ENCODE measurements at places on chromosomes 1 and 21.
A peak's percentile ranks its signal among the peaks of the same experiment; 100 is the strongest.

DNA sequence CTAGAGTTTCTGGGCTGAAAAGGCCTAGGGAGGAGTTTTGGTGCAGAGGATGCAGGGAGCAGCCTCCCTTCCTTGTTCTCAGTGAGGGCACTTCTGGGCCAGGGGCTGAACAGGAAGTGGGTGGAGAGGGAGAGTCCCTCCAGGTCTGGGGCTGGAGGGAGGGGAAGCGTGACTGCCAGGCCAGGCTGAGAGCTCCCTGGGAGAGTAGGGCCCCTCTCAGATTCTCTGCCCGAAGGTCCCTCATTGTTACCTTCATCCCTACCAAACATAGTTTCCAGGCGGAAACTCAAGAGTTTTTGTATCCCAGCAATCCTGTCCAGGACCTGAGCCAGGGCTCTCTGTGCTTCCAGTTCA, 36.8 kb downstream of the CITED4 start:
- DNase-seq: no peak

DNA sequence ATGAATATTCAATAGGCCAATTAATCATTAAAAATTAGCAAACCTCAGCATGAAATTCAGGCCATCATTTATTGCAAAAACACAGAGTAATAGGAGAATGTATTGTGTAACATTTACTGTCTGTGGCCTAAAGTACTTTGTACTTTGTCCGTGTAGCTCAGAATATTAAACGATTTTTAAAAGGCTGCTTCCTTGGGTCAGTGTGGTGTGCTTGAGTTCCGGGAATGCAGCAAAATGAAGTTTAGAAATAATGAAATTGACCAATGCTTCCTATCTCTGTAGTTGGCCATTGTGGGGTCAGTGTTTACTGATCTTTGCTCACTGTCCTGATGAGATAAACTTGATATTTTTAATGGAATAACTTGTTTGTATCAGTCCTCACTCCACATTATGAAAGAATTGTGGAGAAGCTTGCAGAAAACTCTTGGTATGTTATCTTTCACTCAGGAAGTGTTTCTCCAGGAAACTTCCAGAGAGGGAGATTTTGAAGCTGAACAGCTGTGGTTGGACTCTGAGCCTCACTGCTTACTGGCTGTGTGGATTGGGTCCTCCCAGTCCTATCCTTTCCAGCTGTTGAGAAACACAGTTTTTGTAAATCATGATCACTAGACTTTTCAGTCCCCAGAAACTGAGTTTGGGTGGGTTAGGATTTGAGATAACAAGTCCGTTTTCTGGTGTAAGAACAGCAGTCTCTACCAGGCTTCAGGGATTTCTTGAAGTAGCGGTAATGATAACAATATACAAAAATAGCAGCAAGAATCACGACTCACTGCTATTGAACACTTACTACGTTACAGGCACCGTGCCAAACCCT, 19.2 kb upstream of the MTARC1 start:
- no peak for DNase-seq

- no peak for DNase-seq
Measured at GRCh38 chr1:19035377-19036040, 79.0 kb upstream of the IFFO2 start.

DNA sequence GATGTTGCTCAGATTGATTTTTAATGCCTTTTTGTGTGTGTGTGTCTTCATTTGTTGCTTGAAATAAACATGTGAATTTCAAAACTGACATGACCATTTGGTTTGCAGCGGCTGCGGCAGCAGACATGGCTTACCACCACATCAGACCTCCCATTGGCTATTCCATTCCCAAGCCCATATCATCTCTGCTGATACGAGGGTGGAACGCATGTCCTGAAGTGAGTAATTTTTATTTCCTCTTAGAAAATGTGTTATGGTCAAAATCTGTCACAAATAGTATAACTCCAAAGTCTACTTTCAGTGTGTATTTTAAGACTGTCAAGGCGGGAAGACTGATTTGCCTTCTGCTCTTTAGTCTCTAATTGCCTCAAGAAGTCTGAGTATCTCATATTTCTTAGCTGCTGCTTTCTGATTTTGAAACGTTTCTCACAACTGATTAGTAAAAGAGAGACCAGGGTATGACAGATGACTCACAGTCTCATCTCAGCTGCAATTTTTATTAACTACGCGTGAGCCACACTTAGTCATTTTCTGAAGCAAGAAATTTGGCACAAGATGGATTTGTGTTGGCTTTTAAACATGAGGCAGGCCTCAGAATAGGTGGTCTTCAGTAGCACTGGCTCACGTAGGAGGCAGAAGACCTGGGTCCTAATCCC, 49.0 kb downstream of the LRRC53 start:
- DNase-seq: peak; percentile 68

DNA sequence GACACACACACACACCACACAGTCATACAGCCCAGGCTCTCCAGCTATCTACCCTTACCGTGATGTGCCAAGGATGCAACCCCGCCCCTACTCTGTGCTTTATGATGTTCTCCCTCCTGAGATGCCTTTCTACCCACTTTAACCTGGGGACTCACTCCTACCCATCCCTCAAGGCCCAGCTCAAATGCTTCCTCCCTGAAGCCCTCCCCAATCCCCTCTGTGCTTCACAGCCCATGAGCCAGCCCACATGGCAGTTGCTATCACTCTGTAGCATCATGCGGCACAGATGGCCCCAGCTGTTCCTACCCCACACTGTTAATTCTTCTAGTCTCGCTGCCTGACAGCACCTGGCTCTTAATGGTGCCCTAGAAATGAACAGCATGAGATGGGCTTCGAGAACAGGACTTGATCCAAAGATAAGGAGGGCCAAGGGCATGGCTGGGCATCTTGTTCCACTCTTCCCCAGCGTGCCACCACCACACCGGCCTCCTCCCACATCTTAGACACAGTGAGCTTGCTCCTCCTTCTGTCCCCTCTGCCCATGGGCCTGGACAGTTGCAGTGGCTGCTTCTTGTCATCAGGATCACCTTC, 109.8 kb downstream of the GLIS1 start:
- no peak for DNase-seq

DNA sequence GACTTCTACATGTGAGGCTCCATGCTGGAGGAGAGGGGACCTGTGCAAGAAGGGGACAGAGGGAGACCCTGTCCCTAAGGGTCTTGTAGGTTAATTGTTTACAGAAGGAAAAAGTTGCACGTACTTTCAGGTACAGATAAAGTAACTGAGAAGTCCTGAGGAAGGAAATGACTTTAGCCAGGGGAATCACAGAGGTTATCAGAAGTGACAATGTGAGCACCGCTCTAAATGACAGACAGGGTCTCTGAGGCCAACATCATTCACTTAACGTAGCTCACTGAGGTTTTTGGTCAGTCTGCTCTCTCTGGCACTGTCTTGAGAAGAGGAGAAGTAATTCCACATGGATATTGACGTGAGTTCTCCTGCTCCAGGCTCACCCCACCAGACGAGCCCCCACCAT, 12.0 kb downstream of the TAF5L start:
- no peak for DNase-seq

- DNase-seq: peak; percentile 80
Measured at GRCh38 chr1:155017041-155017945, 14.7 kb downstream of the ZBTB7B start.

DNA sequence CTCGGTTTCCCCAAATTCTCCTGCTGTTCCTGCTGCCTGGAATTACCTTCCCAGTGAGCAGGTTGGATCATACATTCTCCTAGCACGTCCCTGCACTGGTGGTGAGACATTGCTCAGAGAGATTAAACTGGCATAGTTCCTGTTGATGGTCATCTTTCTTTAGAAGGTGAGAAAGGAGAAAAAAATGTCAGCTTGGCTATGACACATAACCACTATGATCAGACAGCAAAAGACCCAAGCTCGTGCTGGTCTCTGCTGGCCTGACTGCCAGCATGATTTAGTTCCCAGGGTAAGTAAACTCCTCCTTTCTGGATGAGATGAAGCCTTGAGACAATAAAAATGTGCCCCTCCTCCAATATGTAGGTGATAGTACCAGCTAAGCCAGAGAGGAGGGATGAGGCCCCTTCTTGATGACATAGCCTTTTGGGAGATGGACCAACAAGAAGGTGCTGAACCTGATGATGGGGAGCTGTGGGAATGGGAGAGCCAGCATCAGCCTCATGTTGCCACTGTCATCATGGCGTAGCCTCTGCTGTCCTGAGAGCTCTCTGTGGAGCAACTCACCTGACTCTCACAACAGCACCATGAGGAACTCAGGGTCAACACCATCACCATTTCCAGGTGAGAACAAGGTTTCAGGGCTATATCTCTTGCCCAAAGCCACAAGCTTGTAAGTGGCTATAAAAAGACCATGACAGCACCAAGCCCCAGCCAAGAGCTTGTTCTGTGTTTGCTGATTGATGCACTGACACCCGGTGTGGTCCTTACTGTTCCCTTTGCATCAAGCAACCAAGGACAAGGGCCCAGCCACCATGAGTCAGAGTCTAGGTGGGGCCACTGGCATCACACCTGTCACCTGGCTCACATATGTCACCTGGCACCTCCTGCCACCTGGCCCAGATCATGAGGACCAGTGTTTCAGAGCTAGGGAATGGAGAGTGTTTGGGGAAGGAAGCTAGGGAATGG, 200.0 kb downstream of the MATN1 start:
- peak; percentile 91 for DNase-seq

DNA sequence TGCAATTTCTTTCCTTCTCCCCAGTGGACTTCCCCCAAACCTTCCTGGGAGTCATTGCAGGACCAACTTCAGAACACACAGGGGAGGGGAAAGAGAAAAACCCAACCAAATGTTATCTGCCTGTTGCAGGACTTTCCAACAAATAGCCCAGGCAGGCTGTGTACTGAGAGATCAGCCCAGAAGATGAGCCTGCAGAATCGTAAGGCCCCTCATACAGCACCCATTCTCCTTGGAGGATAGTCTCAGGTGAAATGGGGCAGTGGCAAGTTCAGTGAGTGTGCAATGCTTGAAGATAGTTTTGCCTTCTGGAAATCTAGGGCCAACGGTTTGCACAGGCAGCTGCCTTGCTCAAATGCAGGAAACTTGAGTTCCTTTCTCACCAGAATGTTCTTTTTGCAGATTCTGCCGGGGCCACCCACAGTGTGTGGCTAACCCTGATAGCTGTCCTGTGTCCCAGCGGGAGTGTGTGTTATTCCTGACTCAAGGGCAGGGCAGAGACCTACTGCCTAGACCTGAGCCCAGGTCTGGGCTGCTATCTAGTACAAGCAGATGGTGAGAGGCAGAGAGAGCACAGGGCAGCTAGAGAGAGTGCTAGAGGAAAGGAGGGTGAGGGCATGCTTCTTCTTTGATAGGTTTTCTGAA, 48.8 kb downstream of the GADD45A start:
- no peak for DNase-seq

DNA sequence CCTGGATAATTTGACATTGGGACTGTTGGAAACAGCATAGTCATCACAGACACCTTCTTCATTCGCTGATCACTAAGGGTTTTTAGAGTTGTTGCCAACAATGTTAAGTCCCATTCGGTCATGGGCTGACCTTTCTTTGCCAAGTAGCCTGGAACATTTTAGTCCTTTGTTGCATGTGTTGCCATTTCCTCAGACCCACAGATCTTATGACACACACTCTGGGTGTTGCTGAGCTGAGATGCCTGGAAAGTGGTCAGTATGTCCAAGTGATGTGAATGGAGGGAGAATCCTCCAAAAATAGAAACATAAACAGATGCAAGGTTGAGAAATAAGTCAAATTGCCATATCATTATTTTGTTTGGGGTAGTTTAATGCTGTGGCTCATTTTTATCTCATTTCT, 61.5 kb upstream of the GJA5 start:
- no peak for DNase-seq

- no peak for DNase-seq
Measured at GRCh38 chr1:179889589-179889988, 7.5 kb downstream of the TOR1AIP1 start.

GRCh38 chr1:30145723-30146303, 577.6 kb downstream of the MATN1 start:
- no peak for DNase-seq

DNA sequence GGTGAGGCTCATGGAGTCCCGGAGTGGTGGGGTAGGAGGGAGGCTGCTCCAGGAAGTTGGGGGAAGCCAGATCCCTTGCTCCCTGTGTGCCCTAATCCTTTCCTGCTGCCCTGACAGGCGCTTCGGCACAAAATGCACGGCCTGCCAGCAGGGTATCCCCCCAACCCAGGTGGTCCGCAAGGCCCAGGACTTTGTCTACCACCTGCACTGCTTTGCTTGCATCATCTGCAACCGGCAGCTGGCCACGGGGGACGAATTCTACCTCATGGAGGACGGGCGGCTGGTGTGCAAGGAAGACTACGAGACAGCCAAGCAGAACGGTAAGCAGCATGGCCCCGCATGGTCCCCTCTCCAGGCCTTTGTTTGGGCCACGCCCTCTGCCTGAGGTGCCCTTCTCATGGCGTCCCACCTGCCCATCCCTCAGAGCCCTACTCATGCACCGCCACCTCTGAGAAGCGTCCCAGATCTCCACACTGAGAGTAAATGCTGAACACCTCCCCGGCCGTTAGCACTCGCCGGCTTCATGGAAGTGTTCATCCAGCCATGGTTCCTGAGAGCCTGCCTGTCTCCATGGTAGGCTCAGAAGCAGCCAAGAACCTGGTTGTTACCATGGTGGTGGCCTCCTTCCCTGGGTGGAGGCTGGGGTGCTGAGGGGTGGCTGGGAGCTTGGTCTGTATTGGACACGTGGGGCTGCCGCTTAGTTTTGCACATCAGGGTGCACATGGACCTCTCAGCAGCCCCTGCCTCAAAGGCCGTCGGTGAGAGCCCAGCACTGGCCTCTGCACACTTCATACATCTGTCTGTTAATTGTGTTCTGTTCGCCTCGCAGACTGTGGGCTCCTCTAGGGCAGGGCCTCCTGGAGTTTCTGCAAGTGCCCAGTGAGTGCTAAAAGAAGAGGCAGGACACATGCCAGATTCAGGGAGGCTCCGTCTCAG, 36.5 kb downstream of the LHX4 start:
- no peak for DNase-seq

DNA sequence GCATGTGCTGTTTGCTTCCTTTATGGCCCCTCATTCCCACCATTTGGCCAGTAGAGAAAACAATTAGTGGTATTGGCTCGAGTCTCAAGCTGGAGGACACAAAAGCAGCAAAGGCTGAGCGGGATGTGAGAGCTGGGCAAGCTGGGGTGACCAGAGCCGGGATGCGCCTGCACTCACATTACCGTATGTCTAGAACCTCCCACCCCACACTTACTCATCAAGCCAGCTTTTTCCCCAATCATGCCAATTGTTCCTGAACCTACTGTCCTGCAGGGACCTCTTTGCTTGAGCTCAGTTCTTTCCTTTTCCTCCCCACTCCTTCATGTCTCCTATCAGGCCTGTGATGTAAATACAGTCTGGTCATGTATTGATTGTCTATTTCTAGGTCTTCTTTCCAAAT, 45.9 kb downstream of the KIRREL1 start:
- no peak for DNase-seq

- DNase-seq: no peak
Measured at GRCh38 chr1:173249349-173249748, 42.2 kb upstream of the TNFSF4 start.

- DNase-seq: peak; percentile 47
Measured at GRCh38 chr1:13661539-13661938, 38.4 kb upstream of the PRDM2 start.

- DNase-seq: peak; percentile 5
Measured at GRCh38 chr1:80457409-80457808, 1343.3 kb upstream of the ADGRL2 start.
